D721Med (cell line): ENCODE measurements at places on chromosomes 7 and 10.

- DNase-seq = peak; percentile 9
Observed at GRCh38 chr7:30927559-30927958, 15.9 kb downstream of the AQP1 start.

GRCh38 chr7:41416208-41416595 lies 286.7 kb downstream of the INHBA start:
- no peak for DNase-seq

DNA sequence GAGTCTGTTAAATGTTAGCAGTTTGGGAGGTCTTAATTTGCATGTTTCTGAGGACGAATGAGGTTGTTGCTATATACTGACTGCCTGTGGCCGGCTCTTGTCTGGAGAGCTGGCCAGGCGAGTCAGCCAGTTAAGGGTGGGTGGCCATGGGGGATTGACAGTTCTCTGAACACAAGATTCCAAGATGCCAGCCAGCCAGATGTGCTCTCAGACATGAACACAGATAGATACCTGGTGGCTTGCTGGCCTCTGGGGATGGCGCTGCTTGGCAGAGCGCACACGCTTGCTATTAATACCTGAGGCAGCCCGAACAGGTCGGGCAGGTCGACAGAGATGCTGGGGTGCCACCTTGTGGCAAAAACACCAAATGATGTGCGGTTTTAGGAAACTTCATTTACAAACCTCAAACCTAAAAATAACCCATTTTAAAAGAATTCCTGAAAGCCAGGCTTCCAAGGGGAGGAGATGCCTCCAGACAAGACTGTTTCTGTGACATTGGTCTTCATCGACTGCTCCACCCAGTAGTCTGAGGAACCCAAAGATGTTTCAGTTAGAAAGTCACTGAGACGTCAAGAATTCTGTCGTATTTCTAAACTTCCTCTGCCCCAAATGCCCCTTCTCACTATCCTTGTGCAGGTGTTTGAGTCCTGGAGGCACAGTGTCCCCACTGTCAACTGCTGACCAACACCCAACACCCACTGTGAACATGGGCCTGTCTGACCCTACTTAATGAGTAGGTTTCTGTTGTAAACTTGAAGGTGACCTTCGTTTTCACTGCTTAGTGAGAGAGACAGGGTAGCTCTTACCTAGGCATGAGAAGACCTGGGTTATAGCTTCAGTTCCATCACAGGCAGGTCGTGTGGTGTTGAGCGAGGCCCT lies 123.4 kb downstream of the NT5C2 start:
- DNase-seq = no peak

- no peak for DNase-seq
Observed at GRCh38 chr10:120980279-120981255, 129.4 kb downstream of the WDR11 start.

GRCh38 chr7:124073310-124073645 lies 40.4 kb upstream of the TMEM229A start:
- no peak for DNase-seq

GRCh38 chr7:151968357-151968756 lies 12.1 kb downstream of the GALNTL5 start:
- DNase-seq = no peak

- DNase-seq = peak; percentile 53
Observed at GRCh38 chr10:71475243-71475871, 78.6 kb downstream of the CDH23 start.

- DNase-seq = no peak
Observed at GRCh38 chr10:11218395-11218794, 200.7 kb downstream of the CELF2 start.

- no peak for DNase-seq
Observed at GRCh38 chr7:100896732-100897608, 1.3 kb upstream of the ACHE start.

DNA sequence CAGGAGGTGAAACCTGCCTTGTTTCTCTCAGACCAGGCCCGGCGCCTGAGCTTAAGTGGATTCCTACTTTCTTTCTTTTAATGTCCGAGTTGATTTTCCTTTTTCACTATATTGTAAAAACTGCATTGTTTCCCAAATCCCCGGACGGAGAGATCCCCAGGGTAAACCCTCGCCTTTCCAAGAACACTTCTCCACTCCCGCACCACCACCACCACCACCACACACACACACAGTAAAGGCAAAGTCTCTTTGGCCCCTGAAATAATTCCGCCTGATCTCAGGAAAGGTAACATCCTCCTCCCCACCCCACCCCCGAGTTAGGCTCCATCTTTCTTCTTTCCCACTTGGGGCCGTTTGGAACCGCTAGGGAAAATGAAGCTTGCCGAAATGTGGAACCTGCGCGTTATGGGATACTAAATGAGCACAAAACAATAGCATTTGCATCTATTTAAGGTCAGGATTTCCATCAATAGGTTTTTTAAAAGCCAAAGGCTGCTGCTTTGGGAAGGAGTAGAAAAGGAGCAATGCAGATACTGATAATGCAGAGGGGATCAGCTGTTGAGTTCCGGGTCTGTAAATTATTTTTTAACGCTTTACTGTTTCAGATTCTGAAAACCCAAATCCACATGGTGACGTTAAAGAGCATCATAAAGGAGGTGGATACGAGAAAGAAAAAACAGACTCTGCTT lies 2.5 kb downstream of the HPSE2 start:
- no peak for DNase-seq

GRCh38 chr7:82975811-82976468 lies 186.7 kb downstream of the PCLO start:
- no peak for DNase-seq

GRCh38 chr7:47576866-47577306 lies 5.0 kb downstream of the TNS3 start:
- no peak for DNase-seq

DNA sequence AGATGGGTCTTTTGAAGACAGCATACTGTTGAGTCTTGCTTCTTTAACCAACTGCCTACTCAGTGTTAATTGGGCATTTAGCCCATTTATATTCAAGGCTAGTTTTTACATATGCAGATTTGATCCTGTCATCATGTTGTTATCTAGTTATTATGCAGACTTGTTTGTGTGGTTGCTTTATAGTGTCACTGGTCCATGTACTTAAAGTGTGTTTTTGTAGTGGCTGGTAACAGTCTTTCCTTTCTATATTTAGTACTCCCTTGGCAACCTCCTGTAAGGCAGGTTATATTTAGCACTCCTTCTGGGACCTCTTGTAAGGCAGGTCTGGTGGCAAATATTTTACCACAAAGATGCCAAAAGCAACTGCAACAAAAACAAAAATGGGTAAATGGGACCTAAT lies 66.7 kb downstream of the TES start:
- no peak for DNase-seq

GRCh38 chr7:46493196-46493595 lies 572.1 kb upstream of the IGFBP3 start:
- DNase-seq = no peak
